ENCODE measurements at places on chromosomes 13 and 19.

GRCh38 chr13:40819797-40820315 lies 30.4 kb downstream of the SLC25A15 start:
- DNase-seq = no peak

- DNase-seq = no peak
These were observed 205.3 kb downstream of the HS6ST3 start for GRCh38 chr13:96294930-96295881.

- no peak for DNase-seq
These were observed 342.8 kb downstream of the DACH1 start for GRCh38 chr13:71524245-71524612.

DNA sequence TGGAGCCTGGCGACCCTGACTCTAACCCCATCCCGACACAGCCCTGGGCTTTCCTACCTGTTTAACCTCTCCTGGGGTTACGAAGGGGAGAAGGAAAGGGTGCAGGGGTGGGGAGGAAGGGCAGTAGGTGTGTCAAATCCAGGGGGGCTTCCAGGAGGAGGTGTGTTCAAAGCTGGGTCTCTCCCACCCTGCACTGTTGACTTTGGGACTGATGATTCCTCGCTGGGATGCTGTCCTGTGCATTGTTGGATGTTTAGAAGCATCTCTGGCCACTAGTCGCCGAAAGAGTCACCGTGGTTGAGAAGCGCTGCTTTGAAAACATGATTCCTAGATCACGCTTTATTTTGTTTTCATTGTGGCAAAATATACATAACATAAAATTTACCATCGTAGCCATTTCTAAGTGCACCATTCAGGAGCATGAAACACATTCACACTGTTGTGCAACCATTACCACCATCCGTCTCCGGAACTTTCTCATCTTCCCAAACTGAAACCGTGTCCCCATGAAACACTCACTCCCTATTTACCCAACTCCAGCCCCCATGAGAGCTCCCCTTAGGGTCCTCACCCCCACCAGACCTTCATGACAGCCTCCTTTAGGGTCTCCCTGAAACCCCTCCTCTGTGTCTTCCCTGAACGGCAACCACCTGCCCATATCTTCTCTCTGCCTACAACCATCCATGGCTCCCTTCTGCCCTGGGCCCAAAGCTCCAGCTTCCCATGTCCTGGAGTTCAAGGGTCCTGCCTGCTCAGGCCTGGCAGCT lies 4.4 kb upstream of the FCER2 start:
- no peak for DNase-seq

GRCh38 chr13:25657157-25657556 lies 285.4 kb downstream of the ATP8A2 start:
- DNase-seq = no peak

DNA sequence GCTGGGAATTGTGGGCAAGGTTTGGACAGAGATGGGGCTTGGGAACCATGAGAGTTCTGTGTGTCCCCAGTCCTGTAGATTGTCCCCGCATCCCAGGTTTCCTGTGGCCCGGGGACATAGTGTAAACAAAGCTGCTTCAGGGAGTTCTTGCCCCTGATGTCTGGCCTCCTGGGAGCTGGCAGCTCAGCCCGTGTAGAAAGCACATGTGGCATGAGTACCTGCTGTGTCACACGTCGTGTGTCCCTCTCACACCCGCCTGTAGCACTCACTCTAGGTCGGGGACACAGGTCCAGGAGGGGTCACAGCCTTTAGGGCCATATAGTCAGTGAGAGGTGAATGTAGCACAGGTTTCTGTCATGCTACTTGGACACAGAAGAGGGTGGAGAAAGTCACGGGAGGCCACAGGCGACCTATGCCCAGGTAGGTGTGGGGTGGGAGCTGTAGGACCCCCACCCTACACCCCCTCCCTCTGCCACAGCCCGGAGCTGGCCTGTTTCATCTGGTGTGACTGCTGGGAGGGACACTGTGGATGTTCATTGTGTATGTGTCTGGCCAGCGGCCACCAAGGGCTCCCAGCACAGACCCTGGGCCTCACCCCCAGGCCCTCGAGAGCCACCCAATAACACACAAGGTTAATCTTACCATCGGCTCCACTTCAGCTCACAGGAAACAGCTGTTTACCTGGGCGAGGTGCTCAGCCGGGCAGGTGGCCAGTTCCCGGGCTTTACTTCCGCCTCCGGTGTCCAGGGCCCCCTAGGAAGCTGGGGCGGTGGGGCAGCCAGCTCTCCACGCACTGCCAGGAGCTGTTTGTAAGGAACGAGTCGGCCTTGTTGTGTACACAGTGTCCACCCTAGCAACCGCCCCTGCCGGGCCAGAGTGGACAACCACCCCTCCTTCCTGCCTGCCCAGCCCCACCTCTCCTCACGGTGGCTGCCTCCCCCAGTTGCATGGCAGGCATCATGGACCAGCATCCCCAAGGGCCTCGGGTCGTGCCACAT lies 49.7 kb downstream of the COMP start:
- peak; percentile 80 for DNase-seq

DNA sequence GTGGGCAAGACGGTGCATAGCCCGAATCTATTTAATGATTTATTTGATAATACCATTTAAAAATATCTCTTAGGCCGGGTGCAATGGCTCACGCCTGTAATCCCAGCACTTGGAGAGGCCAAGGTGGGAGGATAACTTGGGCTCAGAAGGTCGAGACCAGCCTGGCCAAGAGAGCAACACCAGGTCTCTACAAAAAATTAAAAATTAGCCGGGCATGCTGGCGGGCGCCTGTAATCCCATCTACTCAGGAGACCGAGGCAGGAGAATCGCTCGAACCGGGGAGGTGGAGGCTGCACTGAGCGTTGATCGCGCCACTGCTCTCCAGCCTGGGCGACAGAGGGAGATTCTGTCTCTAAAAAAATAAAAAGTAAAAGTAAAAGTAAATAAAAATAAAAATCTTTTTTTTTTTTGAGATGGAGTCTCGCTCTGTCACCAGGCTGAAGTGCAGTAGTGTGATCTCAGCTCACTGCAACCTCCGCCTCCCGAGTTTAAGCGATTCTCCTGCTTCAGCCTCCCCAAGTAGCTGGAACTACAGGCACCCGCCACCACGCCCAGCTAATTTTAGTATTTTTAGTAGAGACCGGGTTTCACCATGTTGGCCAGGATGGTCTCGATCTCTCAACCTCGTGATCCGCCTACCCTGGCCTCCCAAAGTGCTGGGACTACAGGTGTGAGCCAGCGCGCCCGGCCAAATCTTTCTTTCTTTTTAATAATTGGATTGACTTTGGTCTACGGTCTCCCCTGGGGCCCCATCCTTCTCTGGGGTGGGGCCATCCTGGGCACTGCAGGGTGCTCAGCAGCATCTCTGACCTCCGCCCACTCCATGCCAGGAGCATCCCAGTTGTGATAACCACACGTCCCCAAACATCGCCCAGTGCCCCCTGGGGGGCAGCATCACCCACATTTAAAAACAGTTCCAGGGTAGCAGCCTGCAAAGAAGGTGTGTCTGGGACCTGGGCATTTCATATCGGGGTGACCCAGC lies 90.7 kb downstream of the GNG7 start:
- DNase-seq = no peak

DNA sequence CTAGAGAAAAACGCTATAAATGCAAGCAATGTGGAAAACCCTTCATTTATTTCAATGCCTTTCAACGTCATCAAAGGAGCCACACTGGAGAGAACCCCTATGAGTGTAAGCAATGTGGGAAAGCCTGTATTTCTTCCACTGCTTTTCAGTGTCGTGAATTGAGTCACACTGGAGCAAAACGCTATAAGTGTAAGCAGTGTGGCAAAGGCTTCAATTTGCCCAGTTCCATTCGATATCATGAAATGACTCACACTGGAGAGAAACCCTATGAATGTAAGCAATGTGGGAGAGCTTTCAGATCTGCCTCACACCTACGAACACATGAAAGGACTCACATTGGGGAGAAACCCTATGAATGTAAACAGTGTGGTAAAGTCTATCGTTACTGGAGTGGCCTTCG lies 27.4 kb downstream of the ZNF20 start:
- DNase-seq = no peak

DNA sequence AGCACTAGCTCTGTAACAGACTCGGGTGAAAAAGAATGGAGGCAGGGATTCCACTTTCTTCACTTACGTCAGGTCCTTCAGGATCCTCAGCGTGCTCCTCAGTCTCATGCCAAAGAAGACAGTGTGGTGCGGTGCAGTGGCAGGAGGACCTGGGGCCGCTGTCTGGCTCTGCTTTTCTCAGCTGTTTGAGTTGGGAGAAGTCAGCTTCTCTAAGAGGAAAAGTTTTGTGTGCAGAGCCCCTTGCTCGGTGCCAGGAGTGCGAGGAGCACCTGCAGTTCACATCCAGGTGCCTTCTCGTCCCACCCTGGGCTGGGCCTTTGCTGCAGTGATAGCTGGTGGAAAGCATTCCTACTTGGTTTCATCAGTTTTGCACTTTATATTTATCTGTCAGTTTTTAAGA lies 77.9 kb upstream of the TEX29 start:
- DNase-seq = no peak

- no peak for DNase-seq
These were observed 406.2 kb downstream of the DLEU7 start for GRCh38 chr13:50437252-50437651.

- no peak for DNase-seq
These were observed 491.0 kb downstream of the FGF9 start for GRCh38 chr13:22161871-22162270.

GRCh38 chr19:13920940-13921747 lies 15.1 kb downstream of the CC2D1A start:
- no peak for DNase-seq

GRCh38 chr13:110790371-110790770 lies 76.9 kb downstream of the ING1 start:
- DNase-seq = no peak

- DNase-seq = no peak
These were observed 6.6 kb upstream of the S1PR2 start for GRCh38 chr19:10237702-10238101.

GRCh38 chr19:10603873-10604459 lies 16.9 kb upstream of the AP1M2 start:
- DNase-seq = no peak

DNA sequence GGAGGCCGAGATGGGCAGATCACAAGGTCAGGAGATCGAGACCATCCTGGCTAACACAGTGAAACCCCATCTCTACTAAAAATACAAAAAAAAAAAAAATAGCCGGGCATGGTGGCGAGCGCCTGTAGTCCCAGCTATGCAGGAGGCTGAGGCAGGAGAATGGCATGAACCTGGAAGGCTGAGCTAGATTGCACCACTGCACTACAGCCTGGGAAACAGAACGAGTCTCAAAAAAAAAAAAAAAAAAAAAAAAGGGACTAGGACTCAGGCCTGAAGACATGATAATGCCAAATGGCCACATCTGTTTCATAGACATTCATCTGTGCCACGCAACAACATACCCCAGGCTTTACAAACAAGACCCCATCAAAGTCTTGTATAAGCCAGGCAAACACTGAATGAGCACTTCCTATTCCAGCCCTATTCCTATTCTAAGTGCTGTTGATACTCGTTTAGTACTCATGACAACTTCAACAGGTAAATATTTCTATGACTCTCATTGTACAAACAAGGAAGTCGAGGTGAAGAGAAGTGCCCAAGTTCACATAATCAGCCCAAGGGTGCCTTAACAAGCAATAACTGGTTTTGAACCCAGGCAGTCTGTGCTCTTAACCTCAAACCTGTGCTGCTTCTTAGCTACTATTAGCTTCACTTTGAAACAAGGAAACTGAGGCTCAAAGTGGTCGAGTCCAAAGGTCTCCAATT lies 1.7 kb downstream of the B9D2 start:
- DNase-seq = no peak

- peak; percentile 90 for DNase-seq
These were observed 17.3 kb downstream of the PLD3 start for GRCh38 chr19:40365613-40366401.

DNA sequence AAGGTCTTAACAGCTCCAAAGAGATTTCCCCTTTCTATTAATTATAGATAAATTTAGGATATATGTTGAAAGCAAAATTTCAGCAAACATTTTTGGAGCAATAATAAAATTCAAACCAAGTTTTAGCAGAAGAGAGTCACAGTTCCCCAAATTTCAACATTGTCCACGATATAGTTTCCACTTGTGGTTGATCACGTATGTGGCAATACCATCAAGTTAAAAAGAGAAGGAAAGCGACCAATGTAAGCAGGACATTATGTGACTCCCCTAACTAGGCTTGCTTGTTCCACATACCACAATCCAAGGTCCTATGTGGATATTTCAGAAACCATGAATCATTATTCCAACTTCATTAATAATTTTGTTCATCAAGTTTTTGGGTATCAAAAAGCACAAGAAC lies 52.8 kb downstream of the ELF1 start:
- DNase-seq = no peak

DNA sequence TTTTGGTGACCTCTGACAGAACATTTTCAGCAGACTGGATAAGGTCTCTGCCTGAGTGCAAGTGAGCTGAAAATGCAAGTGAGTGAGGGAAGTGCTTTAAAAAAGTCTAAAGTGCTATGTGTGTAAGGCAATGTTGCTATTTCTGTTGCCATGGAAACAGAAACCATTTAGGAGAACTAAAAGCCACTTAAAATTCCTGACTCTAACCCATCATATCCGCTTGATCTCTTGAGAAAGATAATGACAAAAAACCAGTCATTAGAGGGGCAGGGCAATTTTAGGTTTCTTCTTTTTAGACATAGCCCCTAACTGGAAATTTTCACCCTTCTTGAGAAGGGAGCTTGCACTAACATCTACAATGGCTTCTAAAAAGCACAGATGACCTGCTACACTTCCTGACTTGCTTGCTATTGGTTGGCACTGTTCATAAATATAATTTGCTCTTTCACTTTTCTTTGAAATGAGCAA lies at the start of gene CYSLTR2:
Gene CYSLTR2 (plus strand): TSS at position 458 of the 468 bp plus-strand sequence. CDS start 52,889 bp downstream, outside the sequence.
- DNase-seq = no peak
